ENCODE measurements at places on chromosomes 16 and 17.

DNA sequence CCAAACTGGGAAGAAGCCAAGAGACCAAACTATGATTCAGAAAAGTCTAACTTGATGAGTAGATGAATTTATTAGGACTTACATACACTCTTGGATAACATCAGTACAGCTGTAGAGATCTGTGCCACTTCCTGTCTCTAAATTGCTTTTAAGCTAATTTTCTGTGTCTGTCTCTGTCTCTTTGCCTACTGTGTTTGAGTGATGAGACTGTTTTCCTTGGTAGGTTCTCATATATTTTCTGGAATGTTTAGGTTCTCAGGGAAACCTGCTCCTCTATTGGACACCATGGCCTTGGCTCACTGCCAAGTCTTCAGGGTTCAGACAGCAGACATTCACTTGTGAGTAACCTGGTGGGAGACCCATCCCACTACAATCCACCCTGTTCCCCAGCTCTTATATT is 103.5 kb upstream of the KIF2B start:
- no peak for DNase-seq

- no peak for DNase-seq
These were observed 451.3 kb downstream of the PMP22 start for GRCh38 chr17:14813649-14814370.

DNA sequence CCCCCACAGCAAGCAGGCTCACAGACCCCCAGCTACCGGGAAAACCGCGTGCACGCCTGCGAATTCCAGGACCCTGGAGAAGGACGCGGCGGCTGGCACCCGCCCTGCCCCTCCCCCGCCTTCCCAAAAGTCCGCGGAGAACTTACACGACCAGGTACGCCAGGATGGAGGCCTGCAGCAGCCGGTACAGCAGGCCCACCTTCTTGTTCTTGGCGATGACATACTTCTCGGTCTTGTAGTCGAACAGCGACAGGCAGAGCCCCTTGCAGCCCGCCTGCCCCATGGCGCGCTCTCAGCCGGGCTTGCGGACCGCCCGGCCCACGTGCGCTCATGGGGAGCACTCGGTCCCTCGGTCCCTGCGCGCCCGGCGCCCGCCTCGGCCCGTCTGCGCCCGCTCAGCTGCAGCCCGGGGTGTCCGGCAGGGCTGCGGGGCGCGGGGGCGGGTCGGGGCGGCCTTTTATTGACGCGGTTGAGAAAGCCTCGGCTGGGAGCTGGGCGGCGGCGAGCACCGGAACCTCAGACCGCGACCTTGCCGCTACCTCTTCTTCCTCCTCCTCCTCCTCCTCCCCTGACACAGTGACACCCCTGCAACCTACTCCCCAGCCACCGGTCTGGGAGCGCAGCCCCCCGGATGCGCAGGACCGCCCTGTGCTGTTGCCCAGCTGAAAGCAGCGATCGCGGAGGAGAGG is at the start of gene P2RX5:
Gene P2RX5 (minus strand): TSS at position 433 of the 689 bp plus-strand sequence. CDS start 150 bp downstream, at position 283.
- no peak for DNase-seq

GRCh38 chr16:81463296-81463890 is 18.8 kb downstream of the CMIP start:
- no peak for DNase-seq

GRCh38 chr16:65510850-65511249 is 389.0 kb upstream of the CDH11 start:
- no peak for DNase-seq

DNA sequence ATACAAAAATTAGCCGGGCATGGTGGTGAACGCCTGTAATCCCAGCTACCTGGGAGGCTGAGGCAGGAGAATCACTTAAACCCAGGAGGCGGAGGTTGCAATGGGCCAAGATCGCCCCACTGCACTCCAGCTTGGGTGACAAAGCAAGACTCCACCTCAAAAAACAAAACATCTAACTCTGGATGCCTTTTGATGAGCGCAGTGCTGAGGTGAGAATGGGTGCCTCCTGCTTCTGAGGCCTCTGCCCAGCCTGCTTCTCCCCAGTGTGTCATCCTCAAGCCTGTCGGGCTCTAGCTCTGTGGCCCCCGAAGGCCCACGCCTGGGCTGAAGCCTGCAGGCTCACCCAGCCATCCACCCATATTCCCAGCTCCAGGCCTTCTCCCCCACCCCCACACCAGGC is 10.5 kb upstream of the MTSS2 start:
- no peak for DNase-seq

GRCh38 chr16:88498576-88499208 is 45.6 kb downstream of the ZFPM1 start:
- no peak for DNase-seq

GRCh38 chr17:40264458-40265185 is 23.1 kb upstream of the CDC6 start:
- DNase-seq = no peak

- DNase-seq = no peak
These were observed 35.8 kb upstream of the TEKT3 start for GRCh38 chr17:15377200-15377599.

DNA sequence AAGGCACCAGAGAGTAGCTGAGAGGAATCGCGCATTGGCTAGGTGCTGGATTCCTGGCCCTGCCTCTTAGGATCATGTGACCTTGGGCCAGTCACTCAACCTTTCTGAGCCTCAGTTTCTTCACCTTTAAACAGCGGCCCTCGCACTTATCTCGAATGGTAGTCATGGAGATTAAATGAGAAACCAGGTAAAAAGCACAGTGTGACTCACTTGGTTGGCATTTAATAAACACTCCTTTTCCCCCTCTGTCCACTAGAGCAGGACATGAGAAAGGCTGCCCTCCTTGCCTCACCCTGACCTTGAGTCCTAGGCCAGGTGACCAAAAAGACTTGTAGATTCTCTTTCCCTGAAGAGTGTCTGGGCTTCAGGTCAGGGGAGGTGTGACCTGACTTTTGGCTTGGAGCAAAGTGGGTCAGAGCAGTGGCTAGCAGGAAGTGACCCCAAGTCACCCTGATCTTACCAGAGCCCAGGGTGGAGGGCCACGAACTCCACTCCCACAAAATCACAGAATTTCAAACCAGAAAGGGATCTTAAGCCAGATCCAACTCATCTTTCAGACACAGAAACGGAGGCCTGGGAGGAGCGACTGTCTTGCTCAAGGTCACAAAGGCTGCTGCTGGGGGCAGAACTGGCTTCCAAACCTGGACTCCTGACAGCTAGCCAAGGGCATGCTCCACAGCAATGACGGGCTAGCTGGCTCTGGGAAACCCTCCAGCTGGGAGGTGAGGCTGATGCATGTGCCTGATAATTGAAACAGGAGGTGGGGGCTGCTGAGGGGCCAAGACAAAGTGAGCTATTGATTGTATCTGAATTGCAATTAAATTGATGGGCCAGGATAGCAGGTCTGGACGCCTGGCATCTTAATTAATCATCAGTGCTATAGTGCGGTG is 65.2 kb downstream of the PIPOX start:
- DNase-seq = no peak
